ENCODE measurements at places on chromosomes 6 and 20.

GRCh38 chr6:13710552-13711323, 897 bp downstream of the RANBP9 start:
- peak; percentile 74 for DNase-seq

DNA sequence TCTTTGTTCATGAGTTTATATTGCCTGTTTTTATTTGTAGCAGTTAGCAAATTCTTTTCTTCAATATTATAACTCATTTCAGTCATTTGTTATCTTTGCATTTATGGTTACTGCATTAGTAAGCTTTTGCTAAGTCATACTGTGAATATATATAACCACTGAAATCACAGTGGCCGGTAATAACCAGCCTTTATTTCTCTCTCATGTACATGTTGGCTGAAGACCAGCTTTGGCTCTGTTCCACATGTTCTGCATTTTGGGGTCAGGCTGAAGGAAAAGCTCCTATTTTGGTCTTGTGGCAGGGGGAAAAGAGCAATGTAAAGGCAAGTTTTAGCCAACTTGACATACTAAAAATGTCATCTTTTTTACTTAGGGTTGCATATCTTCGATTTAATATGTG, 276.3 kb downstream of the BCKDHB start:
- DNase-seq = no peak

DNA sequence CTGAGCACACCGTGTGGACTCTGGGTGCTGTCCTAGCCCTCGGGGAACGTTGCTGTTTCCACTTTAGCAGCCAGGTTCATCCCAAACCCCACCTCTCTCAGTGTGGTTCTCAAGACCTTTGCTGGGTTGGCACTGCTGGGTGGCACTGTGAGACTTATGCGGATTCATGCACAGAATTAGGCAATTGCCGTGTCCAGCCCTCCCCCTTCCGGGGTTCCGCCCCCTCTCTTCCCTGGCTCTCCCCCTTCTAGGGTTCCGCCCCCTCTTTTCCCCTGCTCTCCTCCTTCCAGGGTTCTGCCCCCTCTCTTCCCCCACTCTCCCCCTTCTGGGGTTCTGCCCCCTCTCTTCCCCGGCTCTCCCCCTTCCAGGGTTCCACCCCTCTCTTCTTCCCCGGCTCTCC, 39.8 kb upstream of the SLCO4A1 start:
- no peak for DNase-seq

DNA sequence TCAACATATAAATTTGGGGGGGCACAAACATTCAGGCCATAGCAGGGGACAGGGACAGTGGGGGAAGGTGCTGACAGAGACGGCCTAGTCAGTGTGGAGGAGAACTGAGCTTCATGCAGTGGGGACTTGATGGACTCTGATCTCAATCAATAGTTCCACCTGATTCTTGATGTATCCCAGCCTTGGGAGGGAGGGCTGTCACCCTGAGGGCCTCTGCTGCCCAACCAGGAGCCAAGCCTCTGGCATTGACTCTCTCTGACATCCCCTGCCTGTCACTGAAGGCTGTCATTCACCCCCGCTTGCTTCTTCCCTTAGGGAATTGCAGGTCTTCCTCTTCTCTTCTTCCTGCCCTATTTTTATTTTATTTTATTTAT, 180.6 kb upstream of the TAB2 start:
- no peak for DNase-seq

DNA sequence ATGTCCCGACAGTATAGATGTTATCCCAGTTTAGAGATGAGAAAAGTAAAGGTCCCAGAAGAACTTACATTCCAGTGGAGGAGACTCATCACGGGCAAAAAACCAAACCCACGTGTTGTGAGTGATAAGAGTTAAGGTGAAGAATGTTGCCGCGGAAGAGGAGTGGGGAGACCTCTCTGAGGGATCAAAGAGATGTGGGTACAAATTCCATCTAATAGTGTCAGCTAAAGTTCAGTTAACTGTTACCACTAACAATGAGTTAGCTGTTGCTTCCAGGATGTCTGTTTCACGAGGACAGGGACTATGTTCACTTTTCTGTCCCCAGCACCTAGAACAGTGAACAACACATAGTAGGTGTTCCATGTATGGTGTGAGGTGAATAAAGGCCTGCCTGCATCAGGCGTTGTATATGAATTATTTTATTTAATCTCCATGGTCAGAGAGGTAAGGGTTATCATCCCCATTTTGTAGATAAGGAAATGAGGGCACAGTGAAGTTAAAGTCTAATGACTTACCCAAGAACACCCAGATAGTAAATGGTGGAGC, 39.8 kb upstream of the RSPO4 start:
- DNase-seq = no peak

GRCh38 chr20:57391439-57392301, 474 bp downstream of the RBM38 start:
- peak; percentile 76 for DNase-seq

GRCh38 chr6:22366214-22366613, 69.4 kb upstream of the PRL start:
- no peak for DNase-seq

DNA sequence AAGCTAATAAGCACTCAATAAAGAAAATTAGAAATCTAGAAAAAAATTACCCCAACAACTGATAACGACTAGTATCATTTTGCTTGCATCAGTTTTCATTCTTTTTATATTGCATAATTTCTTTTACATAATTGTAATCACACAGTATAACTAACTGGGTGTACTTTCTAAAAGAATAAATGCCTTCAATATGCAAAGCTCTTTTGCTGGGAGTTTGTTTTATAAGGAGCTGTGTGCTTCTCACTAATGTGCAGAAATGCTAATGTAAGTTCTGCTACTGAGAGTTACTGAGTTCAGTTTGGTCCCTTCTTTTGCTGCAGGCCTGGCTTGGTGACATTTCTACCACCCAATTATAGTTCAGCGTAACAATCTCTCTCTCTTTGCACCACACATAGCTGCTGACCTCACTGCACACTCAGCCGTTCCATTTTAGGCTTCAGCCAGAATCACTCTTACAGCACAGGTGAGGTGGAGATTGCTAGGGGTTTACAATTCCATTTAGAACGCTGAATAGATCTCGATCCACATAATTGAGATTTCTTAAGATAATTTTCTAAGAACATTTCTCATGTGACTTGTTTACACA, 20.9 kb upstream of the KLHL31 start:
- DNase-seq = no peak

DNA sequence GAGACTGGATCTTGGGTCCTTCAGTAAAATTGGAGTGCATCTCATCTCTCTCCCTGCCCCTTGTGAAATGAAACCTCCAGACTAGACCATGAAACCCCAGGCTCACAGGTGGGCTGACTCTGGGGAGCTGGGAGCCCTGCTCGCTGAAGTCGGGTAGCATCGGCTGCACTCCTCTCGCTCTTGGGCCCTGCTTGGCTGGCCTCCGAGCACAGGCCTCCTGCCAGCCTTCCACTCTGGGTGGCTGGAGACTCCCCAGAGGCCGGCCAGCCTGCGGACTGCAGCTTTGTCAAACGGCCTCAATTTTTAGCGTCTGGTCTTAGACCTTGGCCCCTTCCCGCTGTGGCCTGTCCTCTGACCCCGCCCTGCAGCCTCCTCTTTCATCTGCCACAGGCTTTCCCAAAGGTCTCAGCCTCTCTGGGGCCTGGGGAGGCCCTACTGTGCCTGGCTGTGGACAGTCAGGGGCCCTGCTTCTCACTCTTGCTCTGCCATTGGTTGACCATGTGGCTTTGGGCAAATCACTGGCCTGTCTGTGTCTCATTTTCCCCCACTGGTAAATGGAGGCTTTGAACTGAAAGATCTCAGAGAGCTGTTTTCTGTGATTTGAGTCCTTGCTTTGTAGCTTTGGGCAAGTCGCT, 45.1 kb downstream of the SRC start:
- DNase-seq = no peak

DNA sequence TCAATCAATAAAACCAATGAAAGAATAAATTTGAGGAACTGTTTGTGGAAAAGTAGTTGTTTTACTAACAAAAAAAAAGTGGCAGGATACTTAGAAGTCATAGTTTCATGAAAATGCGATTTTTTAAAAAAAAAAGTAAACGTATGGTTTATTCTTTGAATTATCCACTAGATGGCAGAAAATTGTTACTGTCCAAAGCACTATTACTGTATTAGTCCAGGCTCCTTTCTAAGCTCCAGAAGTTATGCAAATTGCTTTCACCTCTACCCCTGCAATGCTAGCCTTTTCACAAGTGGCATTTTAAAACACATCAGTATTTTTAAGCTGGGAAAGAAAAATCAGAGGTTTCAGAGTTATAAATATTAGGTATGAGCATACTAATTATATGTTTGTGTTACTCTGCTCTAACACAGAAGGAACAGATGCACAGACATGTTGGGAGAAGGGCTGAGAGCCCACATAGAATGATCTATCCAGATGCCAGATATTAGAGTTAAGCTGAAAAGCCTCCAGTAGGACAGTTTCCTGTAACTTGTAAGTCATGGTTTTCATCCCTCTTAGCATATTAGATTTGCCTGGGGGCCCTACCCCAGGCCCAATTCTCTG, 63.9 kb downstream of the FHL5 start:
- peak; percentile 21 for DNase-seq

DNA sequence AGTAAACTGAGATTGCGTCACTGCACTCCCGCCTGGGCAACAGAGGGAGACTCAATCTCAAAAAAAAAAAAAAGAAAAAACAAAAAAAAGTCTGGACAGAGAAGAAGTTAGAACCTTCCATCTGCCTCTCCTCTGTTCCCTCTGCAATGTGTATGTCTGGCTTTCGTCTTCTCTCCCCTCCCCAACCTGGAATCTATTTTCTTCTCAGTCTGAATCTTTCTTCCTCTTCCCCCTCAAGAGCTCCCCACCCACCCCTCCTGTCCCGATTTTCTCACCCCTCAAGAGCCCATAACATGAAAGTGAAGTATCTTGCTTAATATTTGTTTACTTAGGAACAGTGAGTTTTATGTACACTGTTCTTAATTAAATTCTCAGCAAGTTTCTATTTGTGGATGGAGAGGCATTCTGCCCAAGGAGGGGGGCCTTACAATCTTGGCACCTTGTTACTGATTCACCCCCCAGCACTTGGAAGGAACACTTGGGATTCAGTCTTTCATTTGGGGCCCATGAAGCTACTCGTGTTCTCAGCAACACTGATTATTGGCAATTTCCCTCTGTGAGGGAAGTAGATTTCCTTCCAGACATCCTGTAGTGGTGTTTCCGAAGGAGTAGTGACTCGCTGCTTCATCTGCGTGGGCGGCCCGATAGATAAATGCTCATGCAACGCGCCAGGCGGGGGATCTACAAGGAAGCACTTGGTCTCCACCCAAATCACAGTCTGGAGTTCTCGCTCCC, 69.3 kb upstream of the SRSF6 start:
- DNase-seq = no peak

DNA sequence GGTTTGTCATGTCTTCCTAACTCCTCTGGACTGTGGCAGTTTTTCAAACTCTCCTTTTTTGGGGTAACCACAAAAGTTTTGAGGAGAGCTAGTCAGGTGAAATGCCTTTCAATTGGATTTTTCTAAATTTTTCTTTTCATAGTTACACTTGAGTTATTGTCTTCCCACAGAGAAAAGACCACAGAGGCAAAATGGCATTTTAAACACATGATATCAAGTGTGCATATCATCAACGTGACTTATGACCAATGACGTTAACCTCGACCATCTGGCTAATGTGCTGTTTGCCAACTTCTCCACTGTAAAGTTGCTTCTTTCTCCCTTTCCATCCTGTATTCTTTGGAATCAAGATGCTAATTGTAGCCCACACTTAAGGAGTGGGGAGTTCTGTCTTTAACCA, 41.3 kb upstream of the SNAP25 start:
- DNase-seq = no peak

- DNase-seq = peak; percentile 73
These were observed 1.4 kb upstream of the CEP43 start for GRCh38 chr6:166997768-166998255.

DNA sequence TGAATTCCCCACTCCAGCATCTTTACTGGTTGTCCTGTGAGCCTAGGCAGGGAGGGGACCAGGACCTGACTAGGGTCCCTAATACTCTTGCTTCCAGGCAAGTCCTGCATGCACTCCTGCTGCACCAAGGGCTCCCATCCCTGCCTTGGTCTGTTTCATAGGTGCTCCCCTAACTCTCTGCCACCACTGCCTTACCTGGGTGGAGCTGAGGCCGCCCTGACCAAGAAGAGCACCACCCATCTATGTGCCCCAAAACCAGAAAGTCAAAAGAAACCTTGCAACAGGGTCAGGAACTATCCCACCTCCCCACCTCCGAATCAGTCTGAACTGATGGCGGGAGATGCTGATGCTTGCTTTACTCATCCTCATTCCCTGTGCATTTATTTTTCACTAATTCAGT, 23.6 kb downstream of the HLA-G start:
- DNase-seq = no peak

GRCh38 chr6:7904654-7905319, 5.8 kb downstream of the TXNDC5 start:
- no peak for DNase-seq

DNA sequence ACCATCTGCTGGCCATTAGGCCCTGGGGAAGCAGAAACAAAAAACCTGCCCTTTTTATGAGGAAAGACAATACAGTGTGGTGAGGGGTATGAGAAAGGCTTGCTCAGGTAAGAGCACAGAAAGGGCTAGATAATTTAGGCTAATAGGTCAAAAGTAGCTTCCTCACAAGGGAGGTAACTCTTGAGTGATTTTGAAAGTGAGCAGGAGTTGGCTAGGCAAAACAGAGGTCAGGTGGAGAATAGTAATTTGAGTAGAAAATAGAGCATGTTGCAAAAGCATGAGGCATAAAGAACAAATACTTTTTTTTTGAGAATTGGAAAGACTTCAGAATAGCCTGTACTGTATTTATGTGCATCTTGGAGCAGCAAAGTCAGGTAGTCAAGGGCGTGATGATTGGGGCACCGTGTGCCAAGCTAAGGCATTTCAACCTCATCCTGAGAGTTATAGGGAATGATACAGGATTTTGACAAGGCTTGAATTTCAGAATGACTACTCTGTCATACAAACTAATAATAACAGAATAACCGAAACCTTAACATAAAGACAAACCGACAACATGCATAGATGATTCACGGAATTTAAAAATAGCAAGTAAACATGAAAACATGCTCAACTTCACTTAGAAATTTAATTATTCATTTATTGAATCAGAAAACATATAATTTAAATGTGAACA, 123.0 kb upstream of the ENPP5 start:
- no peak for DNase-seq

GRCh38 chr6:154579485-154579884, 69.0 kb upstream of the CNKSR3 start:
- DNase-seq = no peak

- peak; percentile 39 for DNase-seq
These were observed 208.9 kb upstream of the SNX9 start for GRCh38 chr6:157614026-157614568.

DNA sequence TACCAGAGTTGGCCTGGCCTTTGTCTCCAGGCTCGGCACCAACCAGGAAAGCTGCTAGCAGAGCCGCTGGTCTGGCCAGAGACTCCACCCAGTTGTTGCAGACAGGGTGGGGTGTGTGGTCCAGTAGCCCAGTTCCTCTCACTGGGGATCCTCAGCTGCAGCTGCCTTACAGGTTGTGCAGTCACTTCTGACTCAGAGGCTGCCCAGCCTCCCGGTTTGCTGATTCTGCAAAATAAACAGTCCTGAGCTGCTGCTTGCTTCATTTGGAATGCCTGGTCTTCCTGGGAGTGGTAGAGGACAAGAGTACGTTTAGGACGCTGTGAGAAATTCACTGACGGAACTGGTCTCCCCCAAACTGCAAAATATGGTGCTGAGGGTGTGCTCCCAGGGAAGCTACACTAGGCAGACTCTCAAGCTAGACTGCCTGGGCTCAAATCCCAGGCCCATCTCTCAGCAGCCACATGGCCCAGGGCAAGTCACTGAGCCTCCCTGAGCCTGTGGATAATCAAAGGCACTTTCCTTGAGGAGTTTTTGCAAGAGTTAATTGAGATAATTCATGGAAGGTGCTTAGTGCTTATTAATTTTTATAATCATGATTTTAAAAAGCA, 246.1 kb downstream of the TFAP2C start:
- no peak for DNase-seq

- peak; percentile 47 for DNase-seq
These were observed 44.3 kb downstream of the KHDC1L start for GRCh38 chr6:73180763-73181619.

Data from erythroblast (primary cell).